Activated CD4-positive, alpha-beta T cell treated with anti-CD3 and anti-CD28 coated beads, Interleukin-2, amount 10 ng/mL, durations not matched to agents 24 days and 14 days (primary cell): ENCODE measurements at places on chromosomes 12 and 14. TPM values are rescaled to one million over a fixed set of nuclear protein-coding genes. Genes with fewer than 3 reads are reported as not detected.

The GRIN2B gene
- not detected in 2 replicates for total RNA-seq

The STAT2 gene
- total RNA-seq: 64.9 and 68.4 TPM in 2 replicates

The FBLN5 gene
- 0.68 and 1.3 TPM in 2 replicates for total RNA-seq

The ANKRD13A gene
- total RNA-seq: 60.6 and 62.5 TPM in 2 replicates

The RGS6 gene
- total RNA-seq: 2.5 TPM in 2 replicates

The LRFN5 gene
- total RNA-seq: not detected in 2 replicates

The SERPINA10 gene
- not detected in 2 replicates for total RNA-seq

- peak overlapping the region; percentile 89 for H3K4me3 ChIP-seq
- peaks cover 2% of the 10 kb centered on the region for H3K36me3 ChIP-seq
- H3K4me1 ChIP-seq: peaks cover 92% of the 10 kb centered on the region
Measured at GRCh38 chr14:91872011-91872501, 4.7 kb upstream of the TC2N start.

- H3K4me3 ChIP-seq: peak overlapping the region; percentile 25
- no peaks in the 10 kb centered on the region for H3K36me3 ChIP-seq
- peaks cover 24% of the 10 kb centered on the region for H3K4me1 ChIP-seq
- H3K27me3 ChIP-seq: peaks cover 22% of the 10 kb centered on the region
- peak overlapping the region; percentile 78 for H3K27ac ChIP-seq
- DNase-seq: peak; percentile 61
Measured at GRCh38 chr12:6069437-6070093, 54.9 kb downstream of the VWF start.

- no peaks in the 10 kb centered on the region for H3K27me3 ChIP-seq
- H3K4me3 ChIP-seq: peak overlapping the region; percentile 2
- no peaks in the 10 kb centered on the region for H3K36me3 ChIP-seq
Measured at GRCh38 chr12:12582193-12582881, 19.7 kb upstream of the DUSP16 start.

DNA sequence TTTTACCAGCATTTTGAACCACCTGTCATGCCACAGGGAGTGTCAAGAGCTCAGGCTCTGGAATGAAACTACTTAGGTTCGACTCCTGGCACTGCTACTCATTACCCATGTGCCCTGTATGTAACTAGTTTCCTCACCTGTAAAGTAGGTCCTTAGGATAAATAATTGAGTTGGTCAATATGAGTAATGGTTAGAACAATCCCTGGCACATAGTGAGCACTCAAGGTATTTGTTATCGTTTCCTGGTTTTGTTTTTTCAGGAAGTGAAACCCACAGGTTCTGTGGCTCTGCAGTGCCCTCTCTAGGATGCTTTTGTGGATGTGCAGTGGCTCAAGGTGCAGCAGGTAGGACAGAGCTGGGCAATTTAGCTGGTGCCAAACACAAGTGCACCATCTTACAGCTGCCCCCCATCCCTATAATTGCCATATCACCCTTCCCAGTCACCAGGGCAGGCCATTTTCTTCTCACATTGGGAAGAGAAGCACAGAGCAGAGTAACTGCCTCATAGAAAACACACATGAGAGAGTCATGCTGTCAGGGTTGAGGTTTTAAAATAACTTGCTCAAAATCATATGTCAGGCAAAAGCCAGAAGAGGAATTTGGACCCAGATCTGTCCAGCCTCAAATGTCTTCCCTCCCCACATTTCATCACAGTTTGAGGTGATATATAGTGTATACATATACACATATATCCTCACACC is 297.5 kb downstream of the RPAP3 start:
- no peak overlapping the region for H3K27ac ChIP-seq
- no peak overlapping the region for H3K4me3 ChIP-seq
- H3K4me1 ChIP-seq: peaks cover 43% of the 10 kb centered on the region
- DNase-seq: peak; percentile 81

- peaks cover 51% of the 10 kb centered on the region for H3K36me3 ChIP-seq
- H3K27ac ChIP-seq: no peak overlapping the region
- H3K4me1 ChIP-seq: no peaks in the 10 kb centered on the region
- H3K27me3 ChIP-seq: no peaks in the 10 kb centered on the region
- no peak overlapping the region for H3K4me3 ChIP-seq
- no peak for DNase-seq
Measured at GRCh38 chr12:50695961-50696360, 67.9 kb upstream of the ATF1 start.
